ENCODE measurements at places on chromosomes 2 and 18. TPM values are rescaled to one million over a fixed set of nuclear protein-coding genes. Genes with fewer than 3 reads are reported as not detected.
A peak's percentile ranks its signal among the peaks of the same experiment; 100 is the strongest.

GRCh38 chr2:16671760-16672159 lies 6.1 kb upstream of the CYRIA start:
- H3K4me3 ChIP-seq, result no peak overlapping the region
- peaks cover 3% of the 10 kb centered on the region for H3K27me3 ChIP-seq
- no peak overlapping the region for H3K27ac ChIP-seq

- no peaks in the 10 kb centered on the region for H3K27me3 ChIP-seq
- peak; percentile 68 for DNase-seq
- H3K4me1 ChIP-seq, result no peaks in the 10 kb centered on the region
- H3K27ac ChIP-seq, result no peak overlapping the region
Measured at GRCh38 chr18:6521803-6522418, 107.2 kb upstream of the L3MBTL4 start.

GRCh38 chr2:41644936-41645335 lies 402.9 kb upstream of the PKDCC start:
- H3K27me3 ChIP-seq, result no peaks in the 10 kb centered on the region
- H3K36me3 ChIP-seq, result no peaks in the 10 kb centered on the region
- H3K27ac ChIP-seq, result no peak overlapping the region
- H3K4me1 ChIP-seq, result no peaks in the 10 kb centered on the region

GRCh38 chr2:241555711-241556110 lies 2.8 kb upstream of the BOK start:
- H3K4me3 ChIP-seq, result no peak overlapping the region
- H3K36me3 ChIP-seq, result no peaks in the 10 kb centered on the region
- H3K27me3 ChIP-seq, result no peaks in the 10 kb centered on the region
- DNase-seq, result no peak

GRCh38 chr2:208488686-208489564 lies 82.3 kb downstream of the PTH2R start:
- DNase-seq, result no peak
- no peaks in the 10 kb centered on the region for H3K36me3 ChIP-seq
- no peaks in the 10 kb centered on the region for H3K4me1 ChIP-seq
- H3K4me3 ChIP-seq, result no peak overlapping the region
- no peak overlapping the region for H3K27ac ChIP-seq

- DNase-seq, result no peak
- H3K27me3 ChIP-seq, result no peaks in the 10 kb centered on the region
- H3K27ac ChIP-seq, result no peak overlapping the region
- no peaks in the 10 kb centered on the region for H3K36me3 ChIP-seq
- no peaks in the 10 kb centered on the region for H3K4me1 ChIP-seq
Measured at GRCh38 chr18:44323125-44323524, 357.6 kb upstream of the SETBP1 start.

DNA sequence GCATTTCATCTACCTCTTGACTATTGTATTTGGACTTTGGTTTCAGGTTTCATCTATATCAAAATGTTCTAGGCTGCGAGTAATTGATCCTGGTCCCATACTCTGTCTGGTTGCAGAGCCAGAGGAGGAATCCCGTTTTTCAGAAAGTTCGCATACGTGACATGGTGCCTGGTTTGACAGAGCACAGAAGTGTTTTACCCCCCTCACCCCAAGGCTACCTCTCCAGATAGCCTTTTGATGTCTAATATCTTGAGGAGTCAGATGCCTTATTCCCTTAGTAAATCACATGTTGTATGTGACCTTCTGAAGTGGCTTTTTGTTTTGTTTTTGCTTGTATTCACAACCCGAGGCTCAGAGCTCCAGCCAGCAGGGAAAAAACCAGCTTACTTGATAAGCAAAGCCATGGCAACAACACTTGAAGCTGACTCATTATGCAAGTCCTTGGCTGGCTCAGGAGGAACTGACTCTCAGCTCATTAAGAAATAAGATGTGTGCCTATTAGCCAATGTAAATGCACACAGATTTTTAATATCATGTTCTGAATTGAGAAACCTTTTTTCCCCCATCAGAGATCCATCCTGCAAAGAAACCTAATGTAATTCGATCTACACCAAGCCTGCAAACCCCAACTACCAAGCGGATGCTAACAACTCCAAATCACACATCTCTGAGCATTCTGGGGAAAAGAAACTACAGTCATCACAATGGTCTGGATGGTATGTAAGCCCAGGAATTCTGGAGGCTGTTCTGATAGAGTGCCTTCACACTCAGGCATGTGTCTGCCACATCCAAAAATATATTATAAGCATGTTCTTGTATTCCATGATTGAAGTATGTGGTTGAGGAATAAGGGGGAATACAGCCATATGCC lies 41.4 kb downstream of the OXER1 start:
- no peaks in the 10 kb centered on the region for H3K27me3 ChIP-seq
- no peak overlapping the region for H3K4me3 ChIP-seq
- no peaks in the 10 kb centered on the region for H3K36me3 ChIP-seq

GRCh38 chr2:128664499-128664971 lies 345.9 kb upstream of the HS6ST1 start:
- no peak overlapping the region for H3K27ac ChIP-seq
- no peak for DNase-seq
- H3K27me3 ChIP-seq, result peaks cover 9% of the 10 kb centered on the region
- no peaks in the 10 kb centered on the region for H3K4me1 ChIP-seq

FAM117B gene
- total RNA-seq, result 7.8 TPM

NOL4 gene
- 1.1 TPM for total RNA-seq

AMER3 gene
- not detected for total RNA-seq

MSTN gene
- not detected for total RNA-seq

Measured in Panc1 (cell line).